Activated B cell treated with CpG ODN at 0.5 μM for 24 hours (primary cell): ENCODE measurements at places on chromosomes 16 and 17. TPM values are rescaled to one million over a fixed set of nuclear protein-coding genes. Genes with fewer than 3 reads are reported as not detected.

ZSCAN10 gene
- not detected in 2 replicates for total RNA-seq

ANKFN1 gene
- not detected in 2 replicates for total RNA-seq

BAHCC1 gene
- 0.13 and 0.42 TPM in 2 replicates for total RNA-seq

LDHD gene
- total RNA-seq: not detected in 2 replicates

OTOA gene
- total RNA-seq: 0.42 and 0.60 TPM in 2 replicates

STX1B gene
- 1.2 and 1.6 TPM in 2 replicates for total RNA-seq

CARHSP1 gene
- 21.3 and 27.0 TPM in 2 replicates for total RNA-seq

TEX19 gene
- total RNA-seq: not detected in 2 replicates

NLRC5 gene
- total RNA-seq: 296 and 372 TPM in 2 replicates

EFCAB5 gene
- 1.9 TPM in 2 replicates for total RNA-seq

SLFN12L gene
- total RNA-seq: 2.0 and 2.4 TPM in 2 replicates

THUMPD1 gene
- total RNA-seq: 41.1 and 42.2 TPM in 2 replicates

SDK2 gene
- 1.7 and 2.5 TPM in 2 replicates for total RNA-seq

KCTD19 gene
- total RNA-seq: not detected in 2 replicates

CCL17 gene
- 6.7 and 7.0 TPM in 2 replicates for total RNA-seq

CCDC200 gene
- total RNA-seq: 0.73 TPM in 1 of 2 replicates, not detected in the other

HOXB13 gene
- not detected in 2 replicates for total RNA-seq

CD300LB gene
- not detected in 2 replicates for total RNA-seq

KRTAP4-9 gene
- total RNA-seq: not detected in 2 replicates

C16orf54 gene
- total RNA-seq: 20.4 and 22.5 TPM in 2 replicates

ITGB3 gene
- total RNA-seq: 4.1 and 4.7 TPM in 2 replicates

GUCY2D gene
- not detected in 2 replicates for total RNA-seq

FOXF1 gene
- not detected in 2 replicates for total RNA-seq

CD300H gene
- not detected in 2 replicates for total RNA-seq

TBC1D3K gene
- total RNA-seq: not detected in 2 replicates

EZH1 gene
- total RNA-seq: 74.7 and 81.6 TPM in 2 replicates

CCL23 gene
- total RNA-seq: not detected in 2 replicates

CACNA1H gene
- total RNA-seq: 0.02 TPM in 1 of 2 replicates, not detected in the other

HAP1 gene
- 0.10 and 0.11 TPM in 2 replicates for total RNA-seq

DHRS7C gene
- total RNA-seq: not detected in 2 replicates

COL1A1 gene
- total RNA-seq: 8.8 and 9.2 TPM in 2 replicates

AOC2 gene
- total RNA-seq: 2.0 and 3.9 TPM in 2 replicates

FBXL16 gene
- total RNA-seq: 0.75 and 0.88 TPM in 2 replicates

PRSS53 gene
- total RNA-seq: 5.1 and 5.5 TPM in 2 replicates

SLC2A4 gene
- not detected in 2 replicates for total RNA-seq

CCL4 gene
- total RNA-seq: 68.8 and 82.1 TPM in 2 replicates

EIF4A3 gene
- total RNA-seq: 84.0 and 88.1 TPM in 2 replicates

HCRT gene
- not detected in 2 replicates for total RNA-seq

OR1F1 gene
- total RNA-seq: not detected in 2 replicates
